ENCODE measurements at places on chromosomes 13 and 19. TPM values are rescaled to one million over a fixed set of nuclear protein-coding genes. Genes with fewer than 3 reads are reported as not detected.

Gene RFPL4AL1
- total RNA-seq: not detected

GRCh38 chr19:7982651-7983099 is 22.8 kb downstream of the ELAVL1 start:
- no peak for DNase-seq

Gene CKM
- 426 TPM for total RNA-seq

- no peak for DNase-seq
These were observed 221.1 kb downstream of the TDRD3 start for GRCh38 chr13:60617991-60618733.

GRCh38 chr19:33621065-33621785 is 528 bp upstream of the CHST8 start:
- DNase-seq: no peak

Gene ZNF534
- 0.20 TPM for total RNA-seq

Gene YIF1B
- total RNA-seq: 18.0 TPM

Gene ZNF606
- total RNA-seq: 18.0 TPM

- no peak for DNase-seq
These were observed 29.2 kb downstream of the TUBA3C start for GRCh38 chr13:19152403-19152802.

- DNase-seq: no peak
These were observed 166.9 kb downstream of the DLEU7 start for GRCh38 chr13:50676602-50677001.

DNA sequence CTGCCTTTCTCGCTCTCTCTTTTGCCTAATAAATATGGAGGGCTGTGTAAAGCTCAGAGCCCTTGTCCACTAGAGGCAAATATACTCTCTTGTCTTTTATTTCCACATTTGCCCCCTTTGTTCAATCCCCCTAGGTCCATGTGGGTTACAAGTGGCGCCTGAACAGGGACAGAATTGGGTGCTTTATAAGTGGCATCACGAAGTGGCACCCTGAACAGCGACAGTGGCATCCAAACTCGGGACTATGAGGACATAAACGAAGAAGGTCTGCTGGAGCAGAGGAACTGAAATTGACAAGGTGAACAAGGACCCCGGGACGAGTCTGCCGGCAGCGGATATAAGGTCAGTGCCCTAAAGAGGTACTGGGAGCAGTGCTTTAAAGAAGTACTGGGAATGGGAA is 4.3 kb upstream of the ZNF610 start:
- no peak for DNase-seq

GRCh38 chr19:590396-590745 is 690 bp downstream of the HCN2 start:
- no peak for DNase-seq
